Left ventricle myocardium inferior (tissue), 1 donor: ENCODE measurements at places on chromosomes 13 and 19. TPM values are rescaled to one million over a fixed set of nuclear protein-coding genes. Genes with fewer than 3 reads are reported as not detected.

The PALM3 gene
- 0.38 TPM for total RNA-seq

The STAP2 gene
- 2.6 TPM for total RNA-seq

The CLIP3 gene
- total RNA-seq, result 5.4 TPM

The ISOC2 gene
- total RNA-seq, result 52.6 TPM

The CNMD gene
- total RNA-seq, result not detected

The SPPL2B gene
- total RNA-seq, result 26.2 TPM
